ENCODE measurements at places on chromosomes 3 and 15.

DNA sequence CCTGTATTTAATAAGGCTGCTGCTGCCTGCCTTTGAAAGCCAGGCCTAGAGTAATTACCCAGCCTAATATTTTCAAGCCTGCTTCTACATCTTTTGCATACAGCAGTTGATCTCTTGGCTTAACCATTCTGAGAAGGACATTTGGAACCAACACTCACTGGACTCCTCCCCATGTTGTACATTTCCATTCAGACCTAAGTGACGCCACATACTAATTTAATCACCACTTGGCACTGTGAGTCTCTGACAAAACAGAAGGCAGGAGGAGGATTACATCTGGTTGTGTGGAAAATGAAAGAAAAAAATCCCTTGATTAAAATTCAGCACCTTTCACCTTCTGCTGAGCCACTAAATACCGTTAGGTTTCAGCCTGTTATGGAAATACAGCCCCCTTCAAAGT is 102.2 kb upstream of the ARRDC4 start:
- no peak for DNase-seq

GRCh38 chr3:32994045-32994444 is 42.6 kb downstream of the CCR4 start:
- DNase-seq: no peak

GRCh38 chr3:119937229-119937628 is 155.3 kb downstream of the NR1I2 start:
- DNase-seq: peak; percentile 10

GRCh38 chr3:122919291-122919610 is 108.3 kb downstream of the SEMA5B start:
- DNase-seq: no peak

GRCh38 chr3:65873028-65873427 is 165.7 kb downstream of the MAGI1 start:
- DNase-seq: no peak

DNA sequence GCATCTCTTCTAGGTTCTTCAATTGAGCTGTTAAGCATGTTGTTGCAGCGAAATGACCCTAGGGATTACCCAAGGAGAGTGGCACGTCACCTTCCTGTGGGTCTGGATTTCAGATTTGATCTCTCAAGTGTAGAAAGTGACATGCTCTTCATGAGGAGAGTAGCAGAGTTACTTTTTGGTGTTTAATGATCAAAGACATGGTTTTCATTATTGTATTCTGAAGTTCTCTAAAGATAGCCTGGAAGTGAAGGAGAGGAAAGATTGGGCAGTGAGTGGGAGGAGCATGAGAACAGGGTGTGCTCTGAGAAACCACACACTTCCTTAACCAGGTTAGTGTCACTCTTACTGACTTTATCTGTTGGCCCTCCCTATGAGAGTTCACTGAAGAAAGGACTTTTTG is 153.6 kb downstream of the AKAP13 start:
- no peak for DNase-seq

- DNase-seq: no peak
These were observed 10.7 kb downstream of the DRD3 start for GRCh38 chr3:114168150-114168549.

DNA sequence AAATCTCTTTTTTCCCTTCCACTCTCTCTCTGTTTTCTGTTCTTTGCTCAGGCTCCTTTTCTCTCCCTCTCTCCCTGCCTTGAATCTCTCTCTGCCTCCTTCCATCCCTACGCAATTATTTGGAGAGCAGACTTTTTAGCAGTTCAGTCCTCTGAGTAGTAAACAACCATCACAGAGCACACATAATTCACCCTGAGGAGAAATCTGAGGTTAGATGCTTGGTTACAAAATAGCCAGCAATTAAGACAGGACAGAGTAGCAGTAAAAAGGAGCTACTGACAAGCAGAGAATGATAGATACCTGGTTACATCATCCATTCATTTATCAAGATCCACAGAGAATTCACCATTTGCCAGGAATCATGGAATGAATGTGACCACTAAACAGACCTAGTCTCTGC is 25.5 kb downstream of the SLC9A9 start:
- DNase-seq: no peak

GRCh38 chr3:50830451-50830850 is 155.7 kb downstream of the DOCK3 start:
- DNase-seq: no peak

DNA sequence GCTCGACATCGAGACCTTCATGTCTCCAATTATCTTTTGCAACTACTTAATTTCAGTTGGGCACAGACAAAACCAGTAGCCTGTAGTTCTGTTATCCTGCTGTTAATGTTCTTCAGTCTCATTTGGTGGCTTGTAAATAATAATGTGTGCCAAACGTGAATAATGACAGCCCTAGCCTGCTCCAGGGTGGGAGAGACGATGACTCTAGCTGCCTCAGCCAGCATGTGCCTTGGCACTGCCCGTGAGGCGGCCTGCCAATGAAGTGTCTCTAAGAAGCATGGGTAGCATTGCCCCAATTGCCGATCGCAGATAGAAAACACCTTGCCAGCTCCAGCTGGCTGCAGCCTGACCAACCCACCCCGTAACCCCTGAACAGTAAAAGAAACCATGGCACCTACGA is 58.8 kb downstream of the ASB7 start:
- no peak for DNase-seq

GRCh38 chr3:174444391-174444790 is 414.7 kb upstream of the NAALADL2 start:
- no peak for DNase-seq

- peak; percentile 48 for DNase-seq
These were observed 74.1 kb upstream of the RNF7 start for GRCh38 chr3:141663993-141664392.

DNA sequence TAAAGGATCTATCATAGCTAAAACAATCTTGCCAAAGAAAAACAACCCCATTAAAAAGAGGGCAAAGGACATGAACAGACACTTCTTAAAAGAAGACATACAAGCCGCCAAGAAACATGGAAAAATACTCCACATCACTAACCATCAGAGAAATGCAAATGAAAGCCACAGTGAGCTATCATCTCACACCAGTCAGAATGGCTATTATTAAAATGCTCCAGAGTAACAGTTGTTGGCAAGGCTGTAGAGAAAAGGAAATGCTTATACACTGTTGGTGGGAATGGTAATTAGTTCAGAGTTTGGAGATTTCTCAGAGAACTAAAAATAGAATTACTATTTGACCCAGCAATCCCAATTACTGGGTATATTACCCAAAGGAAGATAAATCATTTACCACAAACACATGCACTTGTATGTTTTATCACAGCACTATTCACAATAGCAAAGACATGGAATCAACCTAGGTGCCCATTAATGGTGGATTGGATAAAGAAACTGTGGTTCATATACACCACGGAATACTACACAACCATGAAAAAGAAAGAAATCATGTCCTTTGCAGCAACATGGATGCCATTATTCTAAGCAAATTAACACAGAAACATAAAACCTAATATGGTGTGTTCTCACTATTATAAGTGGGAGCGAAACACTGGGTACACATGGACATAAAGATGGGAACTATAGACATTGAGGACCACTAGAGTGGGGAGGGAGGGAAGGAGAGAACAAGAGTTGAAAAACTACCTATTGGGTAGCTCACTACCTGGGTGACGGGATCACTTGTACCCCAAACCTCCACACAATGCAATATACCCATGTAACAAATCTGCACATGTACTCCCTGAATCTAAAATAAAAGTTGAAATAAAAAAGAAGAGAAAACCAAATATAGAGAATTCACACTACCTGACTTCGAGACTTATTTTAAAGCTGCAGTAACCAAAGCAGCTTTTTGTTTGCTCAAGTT is 32.6 kb downstream of the ITGA11 start:
- DNase-seq: no peak

DNA sequence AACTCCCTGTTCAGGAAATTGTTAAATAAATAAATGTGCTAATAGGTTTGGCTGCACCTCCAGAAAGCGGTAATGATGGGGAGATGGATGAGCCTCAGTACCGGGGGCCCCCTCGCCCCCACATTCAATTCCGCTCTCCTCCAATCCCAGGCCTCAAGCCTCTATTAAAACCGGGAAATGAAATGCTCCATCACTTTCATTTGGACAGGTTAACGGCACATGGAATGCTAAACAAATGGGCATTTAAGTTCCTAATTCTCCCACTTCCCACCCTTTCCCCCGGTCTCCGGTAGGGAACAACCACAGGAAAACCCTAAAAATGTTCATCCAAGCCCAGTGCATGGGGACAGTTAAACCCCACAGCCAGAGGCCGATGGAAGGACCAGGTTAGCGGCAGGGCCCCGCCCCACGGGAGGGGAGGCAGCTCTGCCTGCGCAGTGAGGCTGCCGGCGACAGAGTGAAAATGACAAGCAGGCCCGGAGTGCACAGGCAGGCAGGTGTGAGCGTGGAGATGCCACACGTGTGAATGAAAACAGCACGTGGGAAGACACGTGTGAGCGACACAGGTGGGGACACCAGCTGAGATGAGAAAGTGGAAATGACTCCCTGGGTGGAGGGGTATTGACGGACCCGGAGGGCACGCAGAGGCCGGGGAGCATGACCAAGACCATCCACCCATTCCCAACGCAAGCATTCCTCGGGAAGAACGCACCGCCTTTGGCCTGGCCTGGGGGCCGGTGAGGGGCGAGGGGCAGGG is 28.1 kb downstream of the RNU5B-1 start:
- no peak for DNase-seq

GRCh38 chr3:50698269-50698668 is 23.5 kb downstream of the DOCK3 start:
- DNase-seq: no peak

DNA sequence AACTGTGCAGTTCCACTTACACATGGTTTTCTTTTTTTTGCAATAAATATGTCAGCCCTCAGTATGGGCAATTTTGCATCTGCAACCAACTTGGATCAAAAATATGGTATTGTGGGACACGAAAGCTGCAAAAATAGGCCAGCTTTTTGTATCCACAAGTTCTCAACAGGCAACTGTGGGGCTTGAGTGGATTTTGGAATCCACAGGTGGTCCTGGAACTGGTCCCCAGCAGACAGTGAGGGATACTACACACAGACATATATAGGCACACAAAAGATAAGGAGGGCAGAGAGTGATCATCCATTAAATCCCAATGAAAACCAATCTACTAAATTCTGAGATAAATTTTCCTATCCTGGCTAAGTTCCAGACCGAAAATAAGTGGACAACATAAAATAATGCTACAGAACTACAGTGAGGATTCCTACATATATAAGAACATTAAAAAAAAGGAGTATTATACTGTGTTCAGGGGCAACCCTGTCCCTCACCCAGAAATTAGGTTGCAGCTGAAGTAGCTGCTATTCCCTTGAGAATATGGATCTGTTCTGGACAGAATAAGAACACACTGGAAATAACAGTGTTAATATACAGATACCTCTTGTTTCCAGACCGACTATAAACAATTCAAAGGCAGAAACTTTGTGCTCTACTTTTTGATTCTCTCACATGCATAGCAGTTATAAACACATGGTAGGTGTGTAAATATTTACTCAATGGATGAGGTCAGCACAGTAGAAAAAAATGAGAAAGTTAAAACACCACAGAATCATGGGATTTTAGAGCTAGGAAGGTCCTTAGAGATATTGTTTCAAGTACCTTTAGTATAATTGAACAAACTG is 25.4 kb downstream of the DENND4A start:
- peak; percentile 80 for DNase-seq

DNA sequence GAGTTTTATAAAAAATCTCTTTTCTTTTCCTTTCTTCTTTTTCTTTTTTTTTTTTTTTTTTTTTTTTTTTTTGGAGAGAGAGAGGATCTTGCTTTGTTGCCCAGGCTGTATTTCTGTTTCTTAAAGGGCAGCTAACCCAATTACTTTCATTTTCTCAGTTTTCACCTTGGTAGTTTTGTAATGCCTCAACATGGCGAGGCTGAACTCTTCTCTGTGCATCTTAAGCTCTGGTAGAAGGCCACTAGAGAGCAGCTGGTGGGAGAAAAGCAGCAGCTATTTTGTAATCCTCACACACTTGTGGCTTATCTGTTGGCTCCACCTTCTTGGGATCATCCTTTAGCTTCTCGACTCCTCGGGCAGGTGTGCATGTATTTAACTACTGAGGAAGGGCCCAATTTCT is 152.2 kb upstream of the MEIS2 start:
- DNase-seq: no peak

- peak; percentile 54 for DNase-seq
These were observed 299.1 kb downstream of the TLE3 start for GRCh38 chr15:69798481-69799250.

DNA sequence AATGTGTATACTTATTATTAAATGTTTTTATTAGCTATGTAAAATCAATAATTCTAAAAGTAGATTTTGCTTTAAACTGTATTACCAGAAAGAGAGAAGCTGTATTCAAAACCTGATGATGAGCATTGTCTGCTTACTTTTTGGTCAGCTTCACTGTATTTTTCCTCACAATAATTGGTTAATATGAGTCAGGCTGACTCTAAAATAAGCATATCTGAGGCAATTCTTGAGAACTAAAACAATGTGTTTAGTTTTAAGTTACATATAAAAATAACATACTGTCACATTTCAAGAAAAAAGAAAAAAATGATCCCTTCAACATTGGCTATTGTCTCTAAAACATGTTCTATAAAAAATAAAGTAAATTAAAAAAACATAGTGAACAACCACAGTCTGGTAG is 66.1 kb downstream of the EPHA3 start:
- DNase-seq: peak; percentile 3

DNA sequence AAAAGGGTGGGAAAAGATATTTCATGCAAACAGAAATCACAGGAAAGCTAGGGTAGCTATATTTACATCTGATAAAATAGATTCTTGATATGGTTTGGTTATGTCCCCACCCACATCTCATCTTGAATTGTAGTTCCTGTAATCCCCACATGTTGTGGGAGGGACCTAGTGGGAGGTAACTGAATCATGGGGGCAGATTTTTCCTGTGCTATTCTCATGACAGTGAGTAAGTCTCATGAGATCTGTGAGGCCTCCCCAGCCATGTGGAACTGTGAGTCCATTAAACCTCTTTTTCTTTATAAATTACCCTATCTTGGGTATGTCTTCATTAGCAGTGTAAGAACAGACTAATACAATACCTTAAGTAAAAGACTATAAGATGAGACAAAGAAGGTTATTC is 558.1 kb downstream of the RSL24D1 start:
- no peak for DNase-seq

DNA sequence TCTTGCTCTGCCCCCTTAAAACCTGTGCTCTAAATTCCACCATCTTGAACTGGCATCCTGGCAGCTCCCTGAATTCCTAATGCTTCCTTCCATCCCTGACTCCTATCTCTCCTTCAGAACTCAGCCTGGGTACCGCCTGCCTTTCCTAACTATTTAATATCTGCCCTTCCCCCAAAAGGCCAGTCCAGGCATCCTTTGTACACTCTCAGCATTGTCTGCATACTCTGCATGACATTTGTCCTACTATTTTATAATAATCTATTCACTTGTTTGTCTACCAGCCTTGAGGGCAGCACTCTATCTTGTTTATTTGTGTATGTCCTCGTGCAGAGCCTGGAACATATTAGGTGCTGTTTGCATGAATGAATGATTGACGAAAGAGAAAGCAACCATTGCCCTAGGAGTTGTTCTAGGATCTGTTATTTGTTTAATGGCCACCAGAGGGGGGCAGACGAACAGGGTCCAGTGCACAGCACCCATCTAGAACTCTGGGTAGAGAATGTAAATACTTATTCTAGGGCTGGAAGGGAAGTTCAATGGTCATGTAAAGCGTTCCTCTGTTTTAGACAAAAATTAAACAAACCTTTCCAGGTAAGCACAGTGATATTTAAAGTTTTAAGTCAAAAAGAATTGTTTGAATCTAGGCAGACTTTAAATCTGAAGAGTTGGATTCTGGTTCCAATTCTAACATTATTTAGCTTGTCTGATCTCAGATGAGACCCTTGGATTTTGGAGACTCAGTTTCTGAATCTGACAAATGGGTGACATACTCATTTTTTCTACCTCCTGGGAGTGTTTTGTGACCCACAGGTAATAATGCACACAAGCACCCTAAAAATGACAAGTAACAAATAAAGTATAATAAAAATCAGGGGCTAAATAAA is 125.8 kb upstream of the GALNT15 start:
- peak; percentile 81 for DNase-seq

All from IMR-90 (cell line).